ENCODE measurements at places on chromosomes 16 and 17. TPM values are rescaled to one million over a fixed set of nuclear protein-coding genes. Genes with fewer than 3 reads are reported as not detected.

DNA sequence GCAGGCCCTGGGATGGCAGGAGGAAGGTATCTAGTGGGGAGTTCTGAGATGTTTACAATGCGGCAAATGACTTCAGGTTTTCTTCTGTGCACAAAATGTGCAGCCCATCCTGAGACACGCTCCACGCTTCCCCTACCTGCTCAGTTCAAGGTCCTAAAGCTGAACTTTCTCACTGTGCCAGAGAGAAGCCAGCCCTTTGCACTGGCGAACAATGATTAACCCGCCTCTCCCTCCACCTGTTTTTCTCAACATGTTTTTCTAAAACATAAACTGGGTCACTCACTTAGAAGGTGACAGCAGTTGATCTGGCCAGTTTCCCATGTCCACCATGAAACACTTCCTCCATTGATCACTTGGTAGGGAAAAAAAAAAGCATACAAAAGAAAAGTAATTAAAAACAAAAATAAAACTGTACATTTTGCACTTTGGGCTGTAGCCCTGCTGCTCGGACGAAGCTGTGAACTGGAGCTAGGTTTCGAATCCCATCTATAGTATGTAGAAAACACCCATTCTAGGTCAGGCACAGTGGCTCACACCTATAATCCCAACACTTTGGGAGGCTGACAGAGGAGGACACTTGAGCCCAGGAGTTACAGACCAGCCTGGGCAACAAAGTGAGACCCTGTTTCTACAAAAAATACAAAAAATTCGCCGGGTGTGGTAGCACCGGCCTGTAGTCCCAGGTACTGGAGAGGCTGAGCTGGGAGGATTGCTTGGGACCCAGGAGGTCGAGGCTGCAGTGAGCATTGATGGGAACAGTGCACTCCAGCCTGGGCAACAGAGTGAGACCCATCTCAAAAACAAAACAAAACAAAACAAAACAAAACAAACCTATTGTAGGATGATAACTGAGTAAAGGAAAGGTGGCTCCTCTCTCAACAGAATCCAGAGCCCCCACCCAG is 6.1 kb upstream of the G6PC1 start:
- no peak for DNase-seq

GRCh38 chr17:56866496-56866895 is 32.5 kb downstream of the DGKE start:
- no peak for DNase-seq

The TBX6 gene
- total RNA-seq, result 0.43 TPM

DNA sequence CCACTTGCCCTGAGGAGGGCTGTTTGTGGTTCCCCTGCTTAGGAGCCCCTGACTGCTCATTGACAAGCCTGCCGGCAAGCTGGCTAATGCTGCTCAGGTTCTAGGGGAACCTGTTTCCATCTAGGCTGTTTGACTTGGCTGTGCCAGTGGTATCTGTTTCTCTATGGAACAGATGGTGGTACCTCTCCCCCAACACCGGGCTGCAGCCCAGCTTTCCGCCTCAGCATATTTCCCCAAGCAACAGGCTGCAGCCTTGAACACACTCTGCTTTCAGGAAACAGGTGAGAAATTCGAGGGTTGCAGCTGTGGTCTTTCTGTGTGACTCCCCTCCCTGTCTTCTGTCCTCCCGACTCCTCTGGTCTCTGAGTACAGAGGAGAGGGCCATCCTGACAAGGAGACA is 132.3 kb downstream of the TMEM132E start:
- peak; percentile 40 for DNase-seq

DNA sequence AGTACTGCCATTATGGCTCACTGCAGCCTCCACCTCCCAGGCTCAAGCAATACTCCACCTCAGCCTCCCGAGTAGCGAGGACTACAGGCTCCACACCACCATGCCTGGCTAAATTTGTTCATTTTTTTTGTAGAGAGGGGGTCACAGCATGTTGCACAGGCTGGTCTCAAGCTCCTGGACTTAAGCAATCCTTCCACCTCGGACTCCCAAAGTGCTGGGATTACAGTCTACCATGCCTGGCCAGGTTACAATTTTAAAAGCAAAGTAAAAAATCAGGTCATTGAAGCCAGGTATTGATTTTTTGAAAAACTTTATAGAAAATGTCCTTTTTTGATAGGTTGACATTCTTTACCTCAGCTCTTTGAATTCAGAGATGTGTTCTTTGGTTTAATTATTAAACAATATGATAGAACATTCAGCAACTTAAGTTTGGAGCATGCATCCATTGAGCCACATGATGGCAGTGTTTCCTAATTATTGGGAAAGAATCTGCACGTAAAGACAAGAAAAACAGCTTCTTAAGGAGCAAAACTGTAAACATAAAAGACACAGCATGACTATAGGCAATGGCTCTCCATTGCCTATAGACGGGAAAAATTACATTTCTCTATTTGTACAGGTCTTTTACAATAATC is 1.7 kb upstream of the SLC16A11 start:
- DNase-seq, result no peak

The BLMH gene
- 10.8 TPM for total RNA-seq

- no peak for DNase-seq
Measured at GRCh38 chr17:74663561-74663960, 40.0 kb upstream of the CD300E start.

GRCh38 chr16:58456193-58456592 is 43.8 kb upstream of the NDRG4 start:
- DNase-seq, result no peak

The TNS4 gene
- total RNA-seq, result not detected
